ENCODE measurements at places on chromosomes 7 and 10.

GRCh38 chr7:44120395-44120794 is 3.0 kb downstream of the POLD2 start:
- DNase-seq, result no peak

DNA sequence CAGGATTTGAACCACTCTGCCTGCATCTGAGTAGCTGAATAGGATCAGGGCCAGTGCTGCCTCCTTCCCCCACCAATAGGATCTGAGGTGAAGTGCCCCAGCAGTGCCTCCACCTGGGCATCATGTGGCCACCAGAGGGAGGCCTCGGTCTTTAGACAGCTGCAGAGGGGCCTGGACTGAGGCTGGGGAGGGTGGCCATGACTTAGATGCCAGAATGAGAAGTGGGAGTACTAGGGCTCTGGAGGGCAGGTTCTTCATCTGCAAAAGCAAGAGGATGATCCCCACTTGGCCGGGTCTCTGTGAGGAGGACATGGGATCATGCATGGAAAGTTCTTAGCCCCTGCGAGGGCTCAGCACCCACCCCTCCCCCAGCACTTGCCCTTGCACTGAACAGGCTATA is 56.9 kb downstream of the NEUROG3 start:
- DNase-seq, result no peak

- DNase-seq, result no peak
Measured at GRCh38 chr7:155750255-155751125, 61.8 kb downstream of the SHH start.

GRCh38 chr7:107609811-107610261 is 29.8 kb downstream of the BCAP29 start:
- DNase-seq, result peak; percentile 25

DNA sequence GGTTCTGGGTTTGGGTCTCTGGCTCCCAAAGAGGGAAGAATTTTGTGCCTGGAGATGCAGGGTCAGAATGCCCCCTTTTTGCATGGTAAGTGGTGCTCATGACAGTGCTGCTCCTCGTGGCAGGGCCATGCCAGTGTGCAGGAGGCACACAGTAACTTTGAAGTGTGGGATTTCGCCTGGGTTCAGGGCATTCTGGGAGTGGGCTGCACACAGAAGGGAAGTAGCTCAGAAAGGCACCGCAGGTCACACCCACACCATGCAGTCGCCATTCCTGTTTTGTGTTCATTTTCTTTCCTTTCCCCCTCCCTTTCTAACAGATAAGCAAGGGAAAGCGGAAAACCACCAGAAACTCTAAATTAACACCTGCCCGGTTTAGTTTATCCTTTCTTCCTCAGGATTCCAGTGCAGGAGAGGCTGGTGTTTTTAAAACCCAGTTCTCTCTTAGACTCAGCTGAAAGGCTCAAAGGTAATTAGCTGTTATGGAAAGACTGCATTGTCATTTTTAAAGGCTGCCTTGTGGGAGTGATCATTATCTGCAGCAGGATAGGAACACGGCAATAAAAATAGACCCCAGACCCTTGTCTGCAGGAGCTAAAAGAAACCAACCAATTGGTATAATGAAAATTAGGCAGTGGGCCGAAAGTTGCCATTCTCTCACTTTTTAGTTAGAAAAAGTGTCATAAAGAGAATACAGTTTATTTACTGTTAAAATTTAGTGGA is 50.2 kb downstream of the EEPD1 start:
- DNase-seq, result no peak

- peak; percentile 41 for DNase-seq
Measured at GRCh38 chr7:156751319-156751718, 110.7 kb downstream of the RNF32 start.

- DNase-seq, result no peak
Measured at GRCh38 chr10:93473161-93473560, 9.0 kb downstream of the MYOF start.

DNA sequence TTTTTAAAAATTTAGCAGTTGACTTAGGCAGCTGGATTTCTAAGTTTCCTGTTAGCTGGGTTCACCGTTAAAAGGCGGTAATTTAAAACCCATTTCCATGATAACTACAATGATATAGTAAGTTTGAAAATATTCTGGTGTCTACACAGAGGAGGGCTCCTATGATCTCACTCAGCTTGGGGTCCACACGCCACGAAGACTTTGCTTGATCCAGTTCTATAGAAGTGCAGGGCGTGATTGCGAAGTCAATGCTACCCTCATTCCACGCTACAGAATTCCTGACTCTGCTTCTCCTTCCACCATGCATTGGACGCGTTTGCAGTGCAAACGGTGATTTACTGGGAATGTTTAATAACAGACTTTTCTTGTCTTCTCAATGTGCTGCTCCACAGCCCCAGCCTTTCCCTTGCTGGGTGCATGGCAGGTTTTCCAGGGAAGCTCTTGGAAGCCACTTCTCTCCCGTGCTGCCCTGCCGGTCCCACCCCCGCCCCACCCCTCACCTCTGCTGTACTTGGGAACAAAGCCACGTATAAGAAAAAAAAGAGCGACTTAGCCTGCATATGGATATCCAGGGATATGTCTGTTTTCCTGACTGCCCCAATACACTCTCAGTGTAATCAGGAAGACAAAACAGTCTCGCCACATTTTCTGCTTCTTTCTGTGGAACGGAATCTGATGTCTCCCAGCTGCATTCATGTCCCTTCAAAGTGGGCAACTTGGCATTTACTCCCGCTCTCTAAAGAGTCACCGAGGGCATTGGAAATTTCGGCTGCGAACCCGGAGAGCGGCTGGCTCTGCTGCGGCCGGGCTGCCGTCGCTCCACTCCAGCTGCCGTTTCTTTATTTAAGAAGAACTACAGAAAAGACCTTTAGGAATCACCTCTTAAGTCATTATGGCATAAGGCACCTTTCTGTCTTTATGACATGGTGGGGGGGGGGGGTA is 434.4 kb upstream of the MGMT start:
- no peak for DNase-seq

DNA sequence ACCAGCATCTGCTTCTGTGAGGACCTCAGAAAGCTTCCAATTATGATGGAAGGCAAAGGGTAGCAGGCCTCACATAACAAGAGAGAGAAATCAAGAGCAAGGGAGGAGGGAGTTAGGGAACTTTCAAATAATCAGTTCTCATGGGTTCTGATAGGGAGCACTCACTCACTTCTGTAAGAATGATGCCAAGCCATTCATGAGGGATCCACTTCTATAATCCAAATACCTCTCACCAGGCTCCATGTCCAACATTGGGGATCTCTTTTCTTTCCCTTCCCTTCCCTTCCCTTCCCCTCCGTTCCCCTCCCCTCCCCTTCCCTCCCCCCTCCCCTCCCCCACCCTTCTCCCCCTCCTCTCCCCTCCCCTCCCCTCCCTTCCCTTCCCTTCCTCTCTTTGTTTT is 884.6 kb upstream of the GHITM start:
- no peak for DNase-seq

GRCh38 chr7:39105720-39106119 is 128.0 kb downstream of the POU6F2 start:
- DNase-seq, result no peak

DNA sequence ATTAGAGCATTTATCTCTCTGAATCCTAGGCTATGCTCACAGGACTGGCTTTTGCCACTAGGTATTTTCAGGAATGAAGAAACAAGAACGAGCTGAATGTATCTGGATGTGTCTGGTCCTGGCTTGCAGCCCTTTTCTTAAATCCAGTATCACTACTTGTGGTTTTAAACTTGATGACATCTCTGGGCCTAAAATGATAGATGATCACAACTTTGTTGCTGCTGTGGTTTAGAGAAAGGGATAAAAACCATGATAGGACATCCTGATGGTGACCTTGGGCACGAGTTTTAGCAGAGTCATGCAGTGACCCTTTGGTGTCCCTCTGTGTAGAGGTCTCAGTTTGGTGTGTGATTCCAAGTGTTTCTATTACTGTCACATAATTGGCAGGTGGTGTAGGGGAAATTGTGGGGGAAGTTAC is 31.7 kb upstream of the SEMA3C start:
- no peak for DNase-seq

DNA sequence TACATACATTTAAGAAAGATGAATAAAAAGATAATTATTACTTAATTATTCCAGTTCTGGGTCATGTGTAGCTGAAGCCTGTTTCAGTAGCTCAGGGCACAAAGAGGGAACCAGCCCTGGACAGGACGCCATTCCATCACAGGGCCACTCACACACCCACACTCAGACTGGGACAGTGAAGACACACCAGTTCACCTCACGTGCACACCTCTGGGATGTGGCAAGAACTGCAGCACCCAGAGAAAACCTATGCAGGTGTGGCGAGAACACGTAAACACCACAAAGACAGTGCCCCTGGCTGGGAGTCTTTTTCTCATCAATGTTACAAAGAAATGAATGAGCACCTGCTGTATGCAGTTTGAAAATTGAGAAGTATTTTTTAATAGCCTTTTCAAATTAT is 1.6 kb upstream of the IDI1 start:
- no peak for DNase-seq

DNA sequence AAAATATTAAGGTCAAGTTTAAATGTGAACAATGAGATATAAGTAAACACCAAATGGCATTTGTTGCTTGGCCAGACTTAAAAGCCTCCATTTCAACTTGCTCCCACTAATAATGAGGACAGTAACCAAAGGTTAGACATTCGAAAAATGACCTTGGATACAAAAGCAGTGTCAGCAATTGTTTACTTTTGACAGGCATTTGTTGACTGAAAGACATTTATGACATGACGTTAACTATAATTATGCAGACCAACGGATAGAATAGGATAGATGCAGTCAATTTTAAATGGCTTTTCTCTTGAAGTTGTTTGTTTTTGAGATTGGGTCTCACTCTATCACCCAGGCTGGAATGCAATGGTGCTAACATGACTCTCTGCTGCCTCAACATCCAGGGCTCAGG is 6.3 kb upstream of the WNT16 start:
- DNase-seq, result no peak

DNA sequence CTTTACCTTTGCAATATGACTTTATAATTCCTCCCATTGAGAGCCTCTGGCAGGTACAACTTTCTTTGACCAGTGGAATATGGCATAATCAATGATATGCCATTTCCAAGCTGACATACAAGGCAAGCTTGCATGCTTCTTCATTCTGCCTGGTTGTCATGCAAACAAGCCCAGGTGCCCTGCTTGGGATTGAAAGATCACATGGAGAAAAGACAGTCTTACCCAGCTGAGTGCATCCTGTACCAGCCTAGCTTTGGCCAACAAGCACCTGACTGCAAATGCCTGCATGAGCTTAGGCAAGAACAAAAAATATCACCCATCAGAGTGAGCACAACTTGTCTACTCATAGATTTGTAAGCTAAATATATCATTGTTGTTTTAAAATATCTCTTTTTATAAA is 82.9 kb upstream of the KCND2 start:
- no peak for DNase-seq

- no peak for DNase-seq
Measured at GRCh38 chr7:149004405-149005370, 23.6 kb downstream of the PDIA4 start.

DNA sequence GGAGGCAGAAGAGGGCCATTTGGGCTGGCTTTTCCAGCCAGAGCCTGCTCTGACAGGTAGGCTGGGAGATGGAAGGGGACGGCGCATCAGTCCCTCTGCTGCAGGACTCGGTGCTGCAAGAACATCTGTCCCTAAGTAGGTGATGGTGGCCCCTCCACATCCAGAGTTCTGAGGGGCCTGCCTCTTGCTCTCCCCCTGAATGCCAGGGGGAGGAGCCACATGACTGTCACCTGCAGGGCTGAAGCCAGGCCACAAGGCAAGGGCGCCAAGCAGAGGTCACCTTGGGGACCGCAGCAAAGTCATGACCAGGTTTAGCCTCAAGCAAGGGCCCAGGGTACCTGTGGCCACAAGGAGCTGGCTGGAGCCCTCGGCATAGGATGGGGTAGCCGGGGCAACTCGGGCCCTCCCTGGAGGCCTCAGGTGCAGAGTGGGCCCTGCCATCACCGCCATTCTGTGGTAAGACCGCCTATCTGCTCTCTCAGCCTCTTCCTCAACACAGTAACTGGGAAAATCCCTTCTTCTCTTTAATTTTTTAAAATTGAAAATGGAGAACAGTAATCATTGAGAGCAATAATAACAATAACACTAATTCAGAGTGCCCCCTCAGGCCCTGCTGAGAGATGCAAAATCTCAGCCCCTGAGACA is 99.3 kb downstream of the FAM53B start:
- no peak for DNase-seq

GRCh38 chr10:133396035-133396624 is 2.2 kb downstream of the MTG1 start:
- no peak for DNase-seq

- DNase-seq, result no peak
Measured at GRCh38 chr7:141142058-141142457, 68.2 kb downstream of the TMEM178B start.

- DNase-seq, result no peak
Measured at GRCh38 chr7:7486362-7486761, 49.3 kb downstream of the COL28A1 start.

DNA sequence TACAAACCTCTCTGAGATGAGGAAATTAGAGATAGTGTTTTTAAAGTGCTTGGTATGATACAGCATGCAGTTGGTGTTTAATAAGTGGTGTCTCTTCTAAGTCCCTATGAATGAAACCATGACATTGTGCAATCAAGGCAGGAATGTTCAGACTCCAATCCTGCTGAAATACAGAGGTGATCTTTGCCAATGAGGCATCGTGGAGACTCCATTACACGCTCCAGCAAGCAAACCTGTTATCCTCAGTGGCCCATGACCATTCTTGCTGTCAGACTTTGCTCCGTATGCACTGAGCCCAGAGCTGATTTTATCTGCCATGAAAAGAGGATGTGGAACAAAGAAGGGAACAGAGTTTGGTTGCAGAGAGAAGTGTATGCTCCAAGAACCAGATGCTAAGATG is 47.3 kb downstream of the CDHR3 start:
- peak; percentile 71 for DNase-seq

Data from Caki2 (cell line).